ENCODE measurements at places on chromosomes 6 and 20.

- no peaks in the 10 kb centered on the region for H3K4me1 ChIP-seq
- no peak for DNase-seq
- no peak overlapping the region for H3K27ac ChIP-seq
- H3K36me3 ChIP-seq = peaks cover 39% of the 10 kb centered on the region
Observed at GRCh38 chr6:100613656-100614055, 148.9 kb upstream of the SIM1 start.

DNA sequence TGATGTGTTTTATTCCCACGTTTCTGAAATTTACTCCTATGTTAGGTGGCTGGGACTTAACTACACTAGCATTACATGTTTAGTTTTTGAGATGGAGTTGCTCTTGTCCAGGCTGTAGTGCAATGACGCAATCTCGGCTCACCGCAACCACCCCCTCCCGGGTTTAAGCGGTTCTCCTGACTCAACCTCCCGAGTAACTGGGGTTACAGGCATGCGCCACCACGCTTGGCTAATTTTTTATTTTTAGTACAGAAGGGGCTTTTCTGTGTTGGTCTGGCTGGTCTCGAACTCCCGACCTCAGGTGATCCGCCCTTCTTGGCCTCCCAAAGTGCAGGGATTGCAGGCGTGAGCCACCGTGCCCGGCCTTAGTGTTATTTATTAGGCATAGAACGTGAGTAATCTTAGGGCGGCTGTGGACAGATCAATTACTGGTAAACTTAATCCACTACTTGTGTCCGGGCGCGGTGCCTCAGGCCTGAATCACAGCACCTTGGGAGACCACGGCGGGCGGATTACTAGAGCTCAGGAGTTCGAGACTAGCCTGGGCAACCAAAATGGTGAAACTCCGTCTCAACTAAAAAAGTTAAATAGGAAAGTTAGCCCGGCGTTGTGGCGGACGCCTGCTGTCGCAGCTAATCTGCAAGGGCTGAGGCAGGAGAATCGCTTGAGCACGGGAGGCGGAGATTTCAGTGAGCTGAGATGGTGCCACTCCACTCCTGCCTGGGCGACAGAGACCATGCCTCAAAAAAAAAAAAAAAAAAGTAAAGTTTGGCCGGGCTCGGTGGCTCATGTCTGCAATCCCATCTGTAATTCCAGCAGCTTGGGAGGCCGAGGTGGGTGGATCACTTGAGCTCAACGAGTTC is 123.7 kb upstream of the BTN3A2 start:
- H3K36me3 ChIP-seq = peaks cover 10% of the 10 kb centered on the region
- no peaks in the 10 kb centered on the region for H3K27me3 ChIP-seq
- peak overlapping the region; percentile 91 for H3K27ac ChIP-seq
- DNase-seq = peak; percentile 69

GRCh38 chr6:27994616-27995015 is 37.6 kb downstream of the OR2B6 start:
- no peak for DNase-seq
- H3K36me3 ChIP-seq = no peaks in the 10 kb centered on the region
- peaks cover 70% of the 10 kb centered on the region for H3K27me3 ChIP-seq
- H3K27ac ChIP-seq = no peak overlapping the region

GRCh38 chr6:76644231-76644630 is 571.8 kb upstream of the IMPG1 start:
- DNase-seq = no peak
- H3K27me3 ChIP-seq = no peaks in the 10 kb centered on the region
- H3K4me3 ChIP-seq = no peak overlapping the region
- H3K4me1 ChIP-seq = no peaks in the 10 kb centered on the region
- H3K36me3 ChIP-seq = no peaks in the 10 kb centered on the region

- H3K27ac ChIP-seq = no peak overlapping the region
- H3K4me1 ChIP-seq = no peaks in the 10 kb centered on the region
- no peaks in the 10 kb centered on the region for H3K36me3 ChIP-seq
- no peaks in the 10 kb centered on the region for H3K27me3 ChIP-seq
Observed at GRCh38 chr20:42402455-42402854, 784.3 kb upstream of the CHD6 start.

DNA sequence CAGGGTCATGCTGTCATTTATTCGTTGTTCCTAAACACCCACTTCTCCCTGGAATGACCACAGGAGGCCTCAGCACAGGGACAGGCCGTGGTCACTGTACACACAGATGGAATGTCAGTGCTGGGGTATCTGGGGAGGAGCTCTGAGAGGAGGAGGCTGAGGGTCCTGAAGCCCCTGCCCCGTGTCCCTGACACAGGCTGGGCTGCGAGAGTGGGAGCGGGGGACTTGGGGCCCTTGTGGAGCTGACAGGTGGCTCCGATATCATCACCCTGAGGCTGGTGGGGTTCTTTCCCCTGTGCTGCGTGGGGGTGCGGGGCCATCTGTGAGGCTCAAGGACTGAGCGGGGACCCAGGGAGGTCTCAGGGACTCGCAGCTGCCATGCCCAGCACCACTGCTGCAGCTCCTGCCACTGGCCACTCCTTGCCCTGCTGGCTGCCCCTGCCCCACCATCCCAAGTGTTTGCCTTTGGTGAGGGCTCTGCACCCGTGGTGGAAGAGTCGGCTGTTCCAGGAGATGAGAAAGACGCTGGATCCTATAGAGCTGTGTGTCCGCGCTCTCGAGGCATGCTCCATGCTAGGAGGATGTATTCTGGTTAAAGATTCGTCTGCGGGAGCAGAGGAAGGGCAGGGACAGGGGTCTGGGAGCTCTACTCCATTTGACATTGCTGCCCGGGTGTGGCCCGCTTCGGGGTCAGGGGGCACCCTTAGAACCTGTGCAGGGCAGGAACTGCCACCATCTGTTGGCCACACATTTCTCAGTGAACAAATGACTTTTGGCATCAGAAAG is 18.9 kb downstream of the NPEPL1 start:
- no peak overlapping the region for H3K27ac ChIP-seq
- DNase-seq = peak; percentile 25
- no peak overlapping the region for H3K4me3 ChIP-seq
- no peaks in the 10 kb centered on the region for H3K27me3 ChIP-seq
- H3K36me3 ChIP-seq = peaks cover 11% of the 10 kb centered on the region

DNA sequence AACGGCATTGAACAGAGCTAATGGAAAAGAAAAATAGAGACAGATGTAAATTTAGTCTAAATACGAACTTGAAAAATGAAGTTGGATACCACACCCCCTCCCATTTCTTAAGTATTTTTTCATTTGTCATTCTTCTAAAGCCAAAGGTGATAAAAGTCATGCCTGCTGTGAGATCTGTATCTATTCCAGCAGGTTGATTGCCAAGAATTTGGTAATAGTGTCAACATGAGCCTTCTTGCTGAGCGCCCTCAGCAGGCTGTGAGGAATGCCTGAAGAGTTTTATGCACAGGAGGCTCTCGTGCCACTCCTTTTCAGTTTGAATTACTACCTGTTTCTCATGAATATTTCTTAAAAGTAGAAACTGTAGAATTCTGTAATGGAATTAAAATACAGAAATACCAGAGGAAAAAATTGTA is 165.4 kb downstream of the QKI start:
- H3K27me3 ChIP-seq = peaks cover 3% of the 10 kb centered on the region
- no peak for DNase-seq
- H3K4me3 ChIP-seq = no peak overlapping the region
- H3K36me3 ChIP-seq = peaks cover 2% of the 10 kb centered on the region
- no peak overlapping the region for H3K27ac ChIP-seq

DNA sequence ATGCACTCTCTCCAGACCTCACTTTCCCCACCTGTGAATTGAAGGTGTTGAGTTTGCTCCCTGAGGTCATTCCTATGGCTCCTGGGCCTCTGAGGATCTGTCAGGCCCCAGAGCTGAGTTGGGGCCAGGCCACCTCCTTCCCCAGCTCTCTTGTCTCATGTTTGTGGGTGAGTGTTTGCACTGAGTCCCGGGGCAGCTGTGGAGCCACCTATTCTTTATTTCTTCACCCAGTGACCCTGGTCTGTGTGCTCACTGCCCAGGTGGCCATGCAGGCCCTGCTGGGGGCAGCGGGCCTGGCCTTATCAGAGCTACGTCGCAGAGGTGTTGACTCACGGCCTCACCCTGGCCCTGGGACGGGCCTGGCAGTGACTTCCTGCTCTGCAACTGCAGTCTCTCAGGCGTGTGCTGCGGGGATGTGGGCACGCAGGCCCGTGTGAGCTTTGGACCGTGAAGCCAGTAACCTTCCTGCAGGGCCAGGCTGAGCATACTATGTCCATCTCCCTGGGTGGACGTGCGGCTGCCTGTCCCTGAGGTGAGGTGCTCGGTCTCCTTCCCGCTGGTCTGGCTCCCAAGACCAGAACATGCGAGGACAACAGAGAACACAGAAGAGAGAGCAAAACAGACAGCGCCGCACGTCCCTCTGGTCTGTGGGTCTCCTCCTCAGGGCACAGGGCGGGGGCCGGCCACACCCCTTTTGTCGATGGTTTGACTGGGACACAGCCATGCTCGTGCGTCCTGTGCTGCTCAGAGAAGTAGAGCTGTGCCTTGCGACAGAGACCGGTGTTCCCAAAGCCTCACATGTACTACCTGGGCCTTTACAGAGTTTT is 12.1 kb downstream of the TMEM181 start:
- no peaks in the 10 kb centered on the region for H3K27me3 ChIP-seq
- DNase-seq = no peak
- H3K4me3 ChIP-seq = no peak overlapping the region
- peaks cover 64% of the 10 kb centered on the region for H3K4me1 ChIP-seq

All from activated T-cell treated with anti-CD3 and anti-CD28 coated beads, Interleukin-2, amount 50 U/mL, for 24 hours (primary cell).